ENCODE measurements at places on chromosomes 7 and 10. TPM values are rescaled to one million over a fixed set of nuclear protein-coding genes. Genes with fewer than 3 reads are reported as not detected.

Gene MAGI2
- 10.0 TPM for total RNA-seq

GRCh38 chr7:43768201-43768886 is 9.9 kb downstream of the BLVRA start:
- DNase-seq = no peak
- peaks cover 8% of the 10 kb centered on the region for H3K36me3 ChIP-seq
- no peak overlapping the region for H3K4me3 ChIP-seq
- no peaks in the 10 kb centered on the region for H3K27me3 ChIP-seq

GRCh38 chr10:33386926-33387325 is 52.5 kb upstream of the NRP1 start:
- H3K27ac ChIP-seq = no peak overlapping the region
- no peaks in the 10 kb centered on the region for H3K36me3 ChIP-seq
- peaks cover 10% of the 10 kb centered on the region for H3K4me1 ChIP-seq
- no peak overlapping the region for H3K4me3 ChIP-seq
- H3K27me3 ChIP-seq = no peaks in the 10 kb centered on the region
- no peak for DNase-seq

GRCh38 chr7:158543840-158544239 is 43.8 kb downstream of the PTPRN2 start:
- peaks cover 5% of the 10 kb centered on the region for H3K4me1 ChIP-seq
- H3K27me3 ChIP-seq = no peaks in the 10 kb centered on the region
- H3K36me3 ChIP-seq = no peaks in the 10 kb centered on the region

Gene WAC
- total RNA-seq = 137 TPM

GRCh38 chr10:48608279-48608681 is 3.4 kb upstream of the ARHGAP22 start:
- peaks cover 56% of the 10 kb centered on the region for H3K27me3 ChIP-seq
- H3K36me3 ChIP-seq = no peaks in the 10 kb centered on the region
- DNase-seq = no peak
- H3K4me1 ChIP-seq = peaks cover 3% of the 10 kb centered on the region
- H3K4me3 ChIP-seq = no peak overlapping the region

GRCh38 chr10:104300002-104300735 is 31.2 kb downstream of the GSTO2 start:
- peaks cover 12% of the 10 kb centered on the region for H3K4me1 ChIP-seq
- no peaks in the 10 kb centered on the region for H3K36me3 ChIP-seq
- no peak for DNase-seq
- peaks cover 17% of the 10 kb centered on the region for H3K27me3 ChIP-seq
- peak overlapping the region; percentile 13 for H3K27ac ChIP-seq

- peaks cover 12% of the 10 kb centered on the region for H3K27me3 ChIP-seq
- H3K36me3 ChIP-seq = peaks cover 13% of the 10 kb centered on the region
- no peak for DNase-seq
- H3K27ac ChIP-seq = peak overlapping the region; percentile 98
- H3K4me1 ChIP-seq = peaks cover 46% of the 10 kb centered on the region
Measured at GRCh38 chr7:5429857-5430611, 6.4 kb upstream of the TNRC18 start.

GRCh38 chr7:1372063-1372462 is 87.2 kb downstream of the MICALL2 start:
- H3K36me3 ChIP-seq = no peaks in the 10 kb centered on the region
- H3K27ac ChIP-seq = no peak overlapping the region
- H3K4me3 ChIP-seq = no peak overlapping the region
- H3K27me3 ChIP-seq = peaks cover 70% of the 10 kb centered on the region

Gene OR6B1
- not detected for total RNA-seq

GRCh38 chr7:29612596-29612995 is 49.0 kb downstream of the PRR15 start:
- no peak overlapping the region for H3K4me3 ChIP-seq
- no peaks in the 10 kb centered on the region for H3K36me3 ChIP-seq
- H3K27me3 ChIP-seq = no peaks in the 10 kb centered on the region
- H3K27ac ChIP-seq = no peak overlapping the region
- DNase-seq = no peak
- no peaks in the 10 kb centered on the region for H3K4me1 ChIP-seq

- peaks cover 10% of the 10 kb centered on the region for H3K4me1 ChIP-seq
- no peak overlapping the region for H3K4me3 ChIP-seq
- no peak for DNase-seq
- H3K36me3 ChIP-seq = no peaks in the 10 kb centered on the region
- no peaks in the 10 kb centered on the region for H3K27me3 ChIP-seq
- H3K27ac ChIP-seq = no peak overlapping the region
Measured at GRCh38 chr7:47711776-47712175, 129.9 kb upstream of the TNS3 start.

- no peak overlapping the region for H3K4me3 ChIP-seq
- no peaks in the 10 kb centered on the region for H3K4me1 ChIP-seq
- DNase-seq = no peak
- no peaks in the 10 kb centered on the region for H3K36me3 ChIP-seq
Measured at GRCh38 chr10:84204122-84204521, 9.8 kb downstream of the CDHR1 start.
